ENCODE measurements at places on chromosomes 7 and 10.

GRCh38 chr7:36132012-36132411 lies 21.0 kb upstream of the EEPD1 start:
- no peak for DNase-seq

DNA sequence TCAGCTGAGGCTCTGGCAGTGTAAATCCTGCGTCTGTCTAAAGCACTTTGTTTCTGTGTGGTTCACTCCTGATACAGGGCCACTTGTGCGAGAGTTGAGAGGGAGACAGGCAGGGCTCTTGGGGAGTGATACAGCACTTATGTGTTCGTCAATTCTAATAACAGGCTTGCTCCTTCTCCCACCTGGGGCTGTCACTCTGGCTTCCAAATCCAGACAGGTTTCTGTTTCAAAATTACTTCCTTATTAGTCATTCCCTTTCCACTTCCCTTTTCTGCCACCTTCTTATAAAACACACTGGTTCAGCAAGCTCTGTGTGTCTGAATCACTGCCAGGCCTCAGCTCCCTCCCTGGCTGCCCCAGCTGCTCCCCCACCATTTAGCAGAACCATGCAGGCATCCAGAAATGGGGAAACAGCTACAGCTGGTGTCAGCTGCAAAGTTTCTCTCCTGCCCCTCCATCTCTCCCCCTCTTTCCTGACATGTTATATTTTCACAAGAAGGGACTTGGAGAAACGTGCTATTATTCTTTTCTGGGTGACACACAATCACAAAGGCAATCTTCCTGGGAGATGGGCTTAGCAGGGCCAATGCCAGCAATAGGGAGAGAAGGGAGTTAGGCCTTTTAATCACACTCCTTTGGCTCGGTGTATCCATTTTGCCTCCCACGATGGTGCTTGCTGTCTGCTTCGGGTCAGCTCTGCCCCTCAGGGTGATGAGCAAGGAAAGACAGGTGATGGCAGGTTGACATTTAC lies 58.4 kb upstream of the ZNRF2 start:
- DNase-seq, result no peak

DNA sequence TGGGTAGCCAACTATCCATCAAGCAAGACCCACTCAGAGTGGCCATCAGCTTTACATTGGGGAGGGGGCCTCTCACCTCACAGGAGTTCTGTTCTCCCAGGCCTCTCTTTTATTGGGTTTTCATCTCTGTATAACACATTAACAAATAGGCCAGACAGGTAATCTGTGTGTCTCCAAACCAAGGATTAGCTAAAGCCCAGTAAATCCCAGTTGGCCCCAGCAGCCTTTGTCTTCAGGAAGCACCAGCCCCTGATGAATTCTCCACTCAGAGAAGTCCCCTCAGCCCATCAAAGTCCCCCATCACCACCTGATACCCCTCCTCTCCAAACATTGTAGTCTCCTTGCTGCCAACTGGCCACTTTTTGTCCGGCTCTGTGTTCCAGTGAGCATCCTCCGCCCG lies 16.9 kb upstream of the SLF2 start:
- DNase-seq, result no peak

GRCh38 chr10:21020545-21020944 lies 123.4 kb upstream of the NEBL start:
- DNase-seq, result no peak

DNA sequence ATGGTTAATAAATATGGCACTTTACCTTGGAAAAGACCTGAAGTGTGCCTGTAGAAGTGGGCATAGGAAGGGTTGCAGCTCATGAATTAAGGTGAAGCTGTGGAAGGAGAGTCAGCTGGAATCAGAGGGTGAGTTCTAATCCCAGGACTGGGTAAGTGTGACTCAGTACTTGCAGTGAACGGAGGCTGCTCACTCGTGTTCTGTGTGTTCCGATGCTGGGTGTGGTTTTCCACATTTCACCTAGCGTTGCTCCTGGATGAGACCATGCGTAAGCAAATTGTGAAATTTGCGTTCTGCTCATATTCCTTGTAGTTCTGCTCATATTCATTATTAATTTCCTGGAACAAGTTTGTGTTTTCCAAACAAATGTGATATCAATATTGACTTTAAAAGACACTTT lies 22.4 kb upstream of the TMEM236 start:
- no peak for DNase-seq

DNA sequence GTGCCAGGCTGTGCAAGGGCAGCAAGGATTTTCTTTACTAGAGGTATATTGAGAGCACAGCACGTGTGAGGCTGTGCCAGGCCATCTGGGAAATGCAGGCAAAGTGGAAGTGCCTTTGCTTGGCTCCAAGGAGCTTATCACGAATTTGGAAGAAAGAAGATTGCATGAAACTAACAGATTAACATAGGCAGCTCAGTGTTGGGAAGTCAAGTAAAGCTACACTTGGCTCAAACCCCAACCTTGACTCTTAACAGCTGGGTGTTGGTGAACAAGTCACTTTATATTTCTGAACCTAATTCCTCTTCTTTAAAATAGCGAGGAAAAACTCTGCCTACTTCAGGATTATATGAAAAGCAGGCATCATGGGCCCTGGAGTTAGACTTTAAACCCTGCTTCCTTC lies 105.2 kb downstream of the PLCE1 start:
- no peak for DNase-seq

- no peak for DNase-seq
These were observed 44.5 kb upstream of the COL13A1 start for GRCh38 chr10:69757206-69757552.
